Activated naive CD4-positive, alpha-beta T cell treated with anti-CD3 and anti-CD28 coated beads, Interleukin-2, amount 10 ng/mL, durations not matched to agents 7 days and 5 days (primary cell): ENCODE measurements at places on chromosomes 1 and 21.

DNA sequence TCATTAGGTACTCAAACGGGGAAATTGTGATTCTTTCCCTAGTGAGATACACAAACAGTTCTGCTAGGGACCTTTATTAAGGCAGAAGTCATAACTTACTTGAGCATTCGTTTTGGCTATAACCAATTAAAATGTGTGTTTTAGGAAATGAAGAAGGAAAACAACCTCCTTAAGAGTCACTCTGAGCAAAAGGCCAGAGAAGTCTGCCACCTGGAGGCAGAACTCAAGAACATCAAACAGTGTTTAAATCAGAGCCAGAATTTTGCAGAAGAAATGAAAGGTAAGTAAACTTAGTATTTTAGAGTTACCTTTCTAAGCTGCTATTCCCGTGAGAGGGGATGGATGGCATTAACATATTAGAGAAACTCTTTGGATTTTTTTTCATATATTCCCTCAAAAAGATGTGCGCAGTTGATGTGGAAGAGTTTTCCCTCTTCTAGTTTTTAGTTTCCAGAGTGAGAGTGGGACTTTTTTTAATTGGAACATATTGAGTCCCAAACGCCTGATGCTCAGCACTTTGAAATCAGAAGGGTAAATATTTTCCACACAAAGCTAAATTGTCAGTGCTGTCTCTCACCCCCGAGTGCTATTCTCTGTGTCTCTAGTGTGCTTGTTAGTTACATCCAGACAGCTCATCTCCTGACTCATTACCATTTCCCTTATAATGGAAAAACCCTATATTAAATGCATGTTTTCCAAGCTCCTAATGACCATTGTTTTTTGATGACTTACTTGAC is 34.9 kb downstream of the CENPF start:
- H3K4me1 ChIP-seq, result peaks cover 9% of the 10 kb centered on the region
- no peak overlapping the region for H3K27ac ChIP-seq
- no peaks in the 10 kb centered on the region for H3K27me3 ChIP-seq
- H3K4me3 ChIP-seq, result peak overlapping the region; percentile 39
- peaks cover 58% of the 10 kb centered on the region for H3K36me3 ChIP-seq
- peak; percentile 48 for DNase-seq

DNA sequence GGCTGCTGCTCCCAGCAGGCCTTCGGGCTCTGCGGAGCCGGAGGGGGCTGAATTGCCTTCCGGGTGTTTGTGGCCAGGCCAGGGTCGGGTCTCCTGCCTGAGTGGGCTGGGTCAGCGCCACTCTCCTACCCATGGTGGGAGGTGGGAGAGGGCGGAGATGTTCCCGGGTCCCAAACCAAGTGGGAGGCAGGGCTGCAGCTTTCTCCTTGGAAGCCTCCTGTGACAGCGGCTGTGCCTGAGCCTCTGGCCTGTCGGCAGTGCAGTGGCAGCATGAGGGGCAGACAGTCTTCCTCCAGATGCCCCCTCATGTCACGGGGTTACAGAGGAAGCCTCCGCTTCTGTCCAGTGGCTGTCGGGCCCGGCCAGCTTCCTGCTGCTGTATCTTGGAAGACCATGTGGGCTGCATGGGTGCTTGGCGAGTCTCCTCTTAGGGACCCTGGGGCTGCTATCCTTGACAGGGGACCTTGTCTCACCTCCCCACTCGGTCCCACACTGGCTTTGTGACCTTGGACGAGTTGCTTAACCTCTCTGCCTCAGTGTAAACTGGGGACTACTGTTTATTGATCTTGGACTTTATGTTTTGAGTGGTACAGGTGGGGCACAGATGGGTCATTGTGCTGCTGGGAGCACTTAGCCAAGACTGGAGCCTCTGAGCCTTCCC is 4.3 kb downstream of the SKI start:
- H3K4me3 ChIP-seq, result peak overlapping the region; percentile 96
- peaks cover 60% of the 10 kb centered on the region for H3K4me1 ChIP-seq
- no peak for DNase-seq

DNA sequence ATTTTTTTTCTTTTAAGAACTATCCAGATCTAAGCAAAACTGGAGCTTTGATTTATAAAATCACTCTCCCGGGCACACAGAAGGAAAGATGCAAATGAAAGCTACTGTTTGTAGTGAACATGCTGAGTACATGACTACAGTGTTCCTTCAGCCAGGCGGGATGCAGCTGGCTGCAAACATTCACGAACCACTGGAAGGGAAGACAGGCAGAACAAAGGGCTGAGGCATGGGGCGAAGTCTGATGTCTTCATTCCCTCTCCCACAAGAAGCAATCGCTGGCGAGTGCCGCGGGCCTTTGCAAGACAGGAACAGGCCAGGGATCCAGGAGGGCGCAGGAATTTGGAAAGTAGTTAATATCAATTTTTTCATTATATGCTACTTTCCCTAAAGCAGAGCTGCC is 257.9 kb upstream of the AJAP1 start:
- no peaks in the 10 kb centered on the region for H3K4me1 ChIP-seq
- H3K27me3 ChIP-seq, result peaks cover 3% of the 10 kb centered on the region
- no peaks in the 10 kb centered on the region for H3K36me3 ChIP-seq
- H3K27ac ChIP-seq, result no peak overlapping the region

- no peak overlapping the region for H3K27ac ChIP-seq
- peaks cover 12% of the 10 kb centered on the region for H3K4me1 ChIP-seq
- H3K4me3 ChIP-seq, result no peak overlapping the region
- no peak for DNase-seq
- H3K27me3 ChIP-seq, result peaks cover 84% of the 10 kb centered on the region
These were observed 38.3 kb downstream of the OLIG1 start for GRCh38 chr21:33108228-33108627.

DNA sequence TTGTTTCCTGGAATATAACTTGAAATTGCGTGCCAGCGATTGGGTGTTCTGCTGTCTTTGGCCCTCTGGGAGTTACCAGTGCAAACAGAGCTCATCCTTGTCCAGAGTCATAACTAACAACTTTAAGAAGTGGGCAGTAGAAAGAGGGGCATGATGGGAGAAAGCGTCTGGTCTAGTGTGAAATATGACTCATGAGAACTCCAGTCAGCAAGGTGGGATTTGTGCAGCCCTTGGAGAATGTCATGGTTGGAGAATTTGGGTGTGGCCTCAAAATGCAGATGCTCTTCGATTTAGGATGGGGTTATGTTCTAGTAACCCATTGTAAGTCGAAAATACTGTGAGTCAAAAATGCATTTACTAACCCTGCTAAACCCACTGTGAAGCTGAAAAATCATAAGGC is 12.9 kb downstream of the ATP1B1 start:
- no peak overlapping the region for H3K27ac ChIP-seq
- H3K4me1 ChIP-seq, result peaks cover 4% of the 10 kb centered on the region
- H3K4me3 ChIP-seq, result no peak overlapping the region
- peaks cover 3% of the 10 kb centered on the region for H3K27me3 ChIP-seq
- DNase-seq, result no peak

DNA sequence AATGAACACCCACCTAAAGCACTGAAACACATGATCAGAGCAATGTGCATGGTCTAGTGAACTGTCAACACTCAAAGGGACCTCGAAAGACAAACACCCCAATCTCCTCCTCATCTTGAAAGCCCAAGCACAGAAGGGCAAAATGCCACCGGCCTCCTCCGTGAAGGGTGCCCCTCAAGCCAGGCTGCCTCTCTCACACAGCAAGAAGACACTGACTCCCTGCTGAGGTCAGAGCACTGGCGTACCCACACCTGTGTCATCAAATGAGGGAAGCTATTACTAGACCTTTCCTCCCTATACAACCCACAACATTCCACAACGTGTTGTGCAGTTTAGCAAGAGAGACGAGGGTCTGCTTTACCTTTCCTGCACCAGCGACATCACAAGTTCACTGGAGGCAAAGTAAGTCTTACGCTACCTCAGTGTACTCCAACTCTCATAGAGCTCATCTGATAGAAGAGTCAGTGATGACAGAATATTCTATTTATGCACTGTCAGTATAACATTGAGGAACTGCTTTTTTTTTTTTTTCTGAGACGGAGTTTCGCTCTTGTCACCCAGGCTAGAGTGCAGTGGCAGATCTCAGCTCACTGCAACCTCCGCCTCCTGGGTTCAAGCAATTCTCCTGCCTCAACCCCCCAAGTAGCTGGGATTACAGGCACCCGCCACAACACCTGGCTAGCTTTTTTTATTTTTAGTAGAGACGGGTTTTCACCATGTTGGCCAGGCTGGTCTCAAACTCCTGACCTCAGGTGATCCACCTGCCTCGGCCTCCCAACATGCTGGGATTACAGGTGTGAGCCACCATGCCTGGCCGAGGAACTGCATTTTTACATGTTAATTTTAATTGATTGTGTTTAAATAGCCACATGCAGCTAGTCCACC is 3.3 kb downstream of the SH3BP5L start:
- no peak overlapping the region for H3K27ac ChIP-seq
- no peak for DNase-seq
- H3K27me3 ChIP-seq, result no peaks in the 10 kb centered on the region

DNA sequence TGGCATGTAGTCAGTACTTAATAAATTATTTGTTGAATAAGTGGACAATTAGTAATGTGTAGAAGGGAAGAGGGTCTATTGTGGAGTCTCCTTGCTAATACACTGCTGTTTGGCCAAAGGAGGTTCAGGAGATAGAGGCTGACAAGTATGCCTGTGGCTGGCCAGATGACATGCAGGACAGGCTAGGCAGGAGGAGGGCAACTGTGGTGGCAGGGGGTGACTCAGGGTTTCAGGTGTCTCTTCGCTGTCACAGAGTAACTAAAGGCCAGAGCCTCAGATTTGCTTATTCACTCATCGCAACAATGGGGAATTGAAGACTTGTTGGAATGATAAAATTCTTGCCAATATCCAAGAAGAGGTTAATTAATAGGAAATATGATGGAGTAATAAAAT is 33.1 kb downstream of the THRAP3 start:
- H3K4me1 ChIP-seq, result peaks cover 9% of the 10 kb centered on the region
- peaks cover 29% of the 10 kb centered on the region for H3K36me3 ChIP-seq
- no peak overlapping the region for H3K4me3 ChIP-seq
- no peak overlapping the region for H3K27ac ChIP-seq

GRCh38 chr1:37159102-37159501 is 124.8 kb upstream of the GRIK3 start:
- H3K4me1 ChIP-seq, result no peaks in the 10 kb centered on the region
- H3K27me3 ChIP-seq, result no peaks in the 10 kb centered on the region
- no peak overlapping the region for H3K4me3 ChIP-seq
- H3K36me3 ChIP-seq, result no peaks in the 10 kb centered on the region

- H3K27me3 ChIP-seq, result peaks cover 56% of the 10 kb centered on the region
- no peak overlapping the region for H3K27ac ChIP-seq
- H3K4me3 ChIP-seq, result no peak overlapping the region
- H3K36me3 ChIP-seq, result no peaks in the 10 kb centered on the region
These were observed 102.0 kb downstream of the IER5 start for GRCh38 chr1:181190364-181191035.

- no peak overlapping the region for H3K4me3 ChIP-seq
- no peak overlapping the region for H3K27ac ChIP-seq
- H3K27me3 ChIP-seq, result no peaks in the 10 kb centered on the region
- DNase-seq, result no peak
These were observed 3.0 kb upstream of the NEK7 start for GRCh38 chr1:198153804-198154203.
